ENCODE measurements at places on chromosomes 2 and 18.

DNA sequence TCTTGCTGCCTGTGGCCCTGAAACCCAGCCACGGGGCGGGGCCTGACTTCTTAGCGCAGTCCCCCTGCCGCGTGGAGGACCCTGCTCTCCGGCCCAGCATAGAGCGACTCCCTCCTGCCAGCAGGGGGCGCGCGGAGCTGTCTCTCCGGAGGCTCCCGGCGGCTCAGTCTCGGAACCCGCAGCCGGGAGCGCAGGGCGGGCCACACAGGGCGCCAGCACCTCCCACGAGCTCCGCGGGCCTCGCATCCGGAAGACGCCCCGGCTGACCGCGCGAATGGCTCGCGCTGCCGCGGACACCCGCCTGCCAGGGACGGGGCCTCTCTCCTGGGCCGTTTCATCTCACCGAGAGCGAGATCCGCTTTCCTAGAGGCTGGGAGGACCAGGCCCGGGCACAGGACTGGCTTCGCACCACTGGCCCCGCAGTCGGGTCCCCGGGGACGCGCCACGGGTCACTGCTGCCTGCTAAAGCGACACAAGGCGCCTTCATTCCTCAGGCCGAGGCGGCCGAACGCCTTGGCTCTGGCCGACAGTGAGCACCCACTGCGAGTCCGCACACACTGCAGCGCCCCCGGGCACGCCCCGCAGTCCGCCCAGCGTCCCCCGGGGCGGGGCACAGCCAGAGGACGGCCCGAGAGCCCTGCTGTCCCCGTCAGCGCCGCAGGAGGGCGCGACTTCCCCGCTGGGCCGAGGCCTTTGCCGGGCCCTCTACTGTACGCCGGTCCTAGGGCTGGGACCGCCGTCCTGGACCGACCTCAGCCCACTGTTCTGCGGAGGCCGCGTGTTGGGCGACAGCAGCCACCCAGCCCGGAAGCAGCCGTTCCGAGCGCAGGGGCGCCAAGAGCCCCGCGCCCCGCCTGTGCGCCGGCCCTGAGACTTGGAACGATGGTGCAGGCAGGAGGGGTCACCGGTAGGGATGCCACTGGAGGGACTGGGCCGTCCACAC is 39.0 kb upstream of the ARHGEF4 start:
- DNase-seq, result peak; percentile 75

- DNase-seq, result peak; percentile 50
These were observed 14.1 kb upstream of the ZSWIM2 start for GRCh38 chr2:186862869-186863709.

- DNase-seq, result no peak
These were observed 1474.0 kb upstream of the ACVR2A start for GRCh38 chr2:146370826-146371225.

DNA sequence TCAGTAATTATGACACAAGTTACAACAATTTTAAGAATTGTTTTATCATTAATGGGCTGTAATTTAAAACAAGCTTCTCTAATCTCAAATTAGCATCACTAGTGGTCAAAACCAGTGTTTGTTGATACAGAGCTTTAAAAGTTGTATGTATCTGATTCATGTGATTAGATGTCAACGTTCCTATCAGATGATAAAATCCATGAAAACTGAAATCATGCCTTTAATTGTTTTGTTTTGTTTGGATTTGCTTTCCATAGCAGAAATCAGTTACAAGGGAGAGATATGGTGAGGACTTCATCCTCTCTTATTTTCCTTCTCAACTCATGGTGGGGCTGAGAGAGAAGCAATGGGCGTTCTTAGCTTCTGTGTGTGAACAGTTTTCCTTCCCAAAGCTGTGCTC is 469.6 kb downstream of the PID1 start:
- DNase-seq, result no peak

DNA sequence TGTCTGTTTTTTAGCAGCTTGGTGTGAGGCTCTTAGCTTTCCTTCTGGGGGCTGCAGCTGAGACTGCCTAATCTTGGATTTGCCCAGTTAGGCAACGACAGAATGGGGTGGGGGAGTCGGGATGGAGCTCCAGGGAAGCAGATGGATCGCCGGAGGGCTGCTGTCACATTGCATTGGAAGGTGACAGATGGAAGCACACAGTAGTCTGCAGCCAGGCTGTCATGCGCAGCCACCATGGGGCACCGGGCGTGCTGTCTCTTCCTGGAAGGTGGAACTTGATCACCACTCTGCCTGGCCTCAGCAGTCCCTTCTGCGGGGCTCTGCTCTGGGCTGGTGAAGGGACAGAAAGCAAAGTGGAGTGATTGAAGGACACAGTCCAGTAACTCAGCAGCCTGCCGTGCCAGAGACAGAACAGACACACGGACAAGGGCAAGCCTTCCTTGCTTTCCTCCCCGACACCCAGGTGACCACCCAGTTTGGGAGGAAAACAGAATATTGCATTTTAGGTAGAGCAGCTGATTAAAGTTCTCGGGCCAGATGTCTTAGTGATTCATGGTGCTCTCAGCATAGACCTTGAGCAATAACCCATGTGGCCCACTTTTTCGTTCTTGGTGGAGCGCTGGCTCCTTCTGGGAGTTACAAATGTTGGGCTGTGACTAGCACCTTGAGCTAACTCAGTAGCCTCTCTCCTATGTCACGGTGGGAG is 40.9 kb downstream of the RNF144A start:
- no peak for DNase-seq

DNA sequence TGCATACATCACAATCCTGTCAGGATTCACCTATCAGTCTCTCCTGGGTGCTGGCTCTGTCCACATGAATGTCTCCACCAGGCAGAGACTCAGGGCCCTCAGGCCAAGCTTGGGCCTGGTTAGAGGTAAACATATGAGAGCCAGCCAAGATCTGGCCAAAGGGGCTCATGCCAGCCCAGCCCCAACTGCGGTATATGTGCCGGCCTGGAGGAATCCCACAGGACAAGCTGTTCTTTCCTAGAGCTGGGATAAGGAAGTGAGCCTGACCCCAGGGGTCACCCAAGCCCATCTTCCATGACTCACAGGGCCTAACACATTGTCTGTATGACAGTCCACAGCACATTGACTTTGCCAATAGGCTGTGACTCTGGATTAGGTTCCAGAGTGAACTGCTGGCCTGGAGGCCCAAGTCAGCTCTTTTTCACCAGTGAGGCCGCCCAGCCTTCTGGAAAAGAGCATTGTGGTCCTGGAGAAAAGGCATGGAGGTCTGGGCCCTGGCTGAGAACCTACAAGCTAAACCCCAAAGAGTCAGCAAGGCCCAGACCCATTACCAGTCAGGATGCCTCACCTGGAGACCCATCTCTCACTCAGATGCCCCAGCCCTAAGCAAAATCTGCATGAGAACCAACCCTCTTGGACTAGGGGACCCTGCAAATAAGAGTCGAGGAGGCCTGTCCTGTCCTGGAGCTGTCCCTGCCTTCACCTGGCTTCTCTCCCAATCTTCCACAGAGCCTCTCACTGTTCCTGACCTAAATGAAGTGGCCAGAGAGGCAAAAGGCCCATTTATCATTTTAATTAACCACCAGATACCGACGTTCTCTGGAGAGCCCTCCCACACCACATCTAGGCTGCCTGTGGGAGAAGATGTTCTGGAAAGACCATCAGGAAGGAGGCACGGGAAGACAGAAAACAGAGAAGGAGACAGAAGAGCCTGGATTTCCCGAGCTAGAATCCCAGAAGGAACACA is 120.9 kb upstream of the PKDCC start:
- DNase-seq, result no peak

GRCh38 chr18:76260941-76261472 is 234.0 kb downstream of the ZNF516 start:
- DNase-seq, result no peak

DNA sequence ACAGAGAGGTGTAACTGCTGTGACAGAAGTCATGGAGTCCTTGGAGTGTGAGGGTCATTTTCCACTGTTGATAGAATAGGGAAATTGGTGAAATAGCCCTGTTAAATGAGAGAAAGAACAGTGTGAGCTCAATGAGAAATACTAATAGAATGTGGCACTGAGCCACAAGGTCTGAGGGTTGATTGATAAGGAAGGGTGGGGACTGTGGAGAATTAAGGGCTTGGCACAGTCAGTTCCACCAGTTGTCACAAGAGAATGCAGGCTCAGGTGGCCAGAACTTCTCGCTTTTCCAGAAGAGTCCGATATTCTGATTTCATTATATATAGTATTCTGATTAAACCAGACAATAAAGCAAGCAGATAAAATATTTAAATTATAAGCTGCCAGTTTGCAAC is 9.1 kb upstream of the IL1RN start:
- no peak for DNase-seq

DNA sequence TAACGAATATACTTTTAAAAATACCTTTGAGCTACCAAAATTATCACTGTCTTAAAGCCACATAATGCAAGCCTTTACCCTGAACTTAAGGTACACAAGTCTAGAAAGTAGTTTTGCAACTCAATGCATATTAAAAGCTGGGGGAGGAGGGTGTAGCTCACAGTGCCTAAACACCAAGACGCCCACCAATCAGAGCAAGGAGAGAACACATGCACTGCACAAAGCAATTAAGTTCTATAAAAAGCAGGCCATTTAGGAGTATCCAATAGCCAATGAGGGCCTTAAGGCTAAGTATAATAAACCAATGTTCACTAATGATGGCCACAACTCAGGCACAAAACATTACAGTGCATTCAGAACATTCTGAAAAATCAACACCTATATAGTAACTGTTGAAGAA is 16.2 kb downstream of the TRIP12 start:
- no peak for DNase-seq

GRCh38 chr2:168850846-168851245 is 39.4 kb downstream of the SPC25 start:
- DNase-seq, result no peak

DNA sequence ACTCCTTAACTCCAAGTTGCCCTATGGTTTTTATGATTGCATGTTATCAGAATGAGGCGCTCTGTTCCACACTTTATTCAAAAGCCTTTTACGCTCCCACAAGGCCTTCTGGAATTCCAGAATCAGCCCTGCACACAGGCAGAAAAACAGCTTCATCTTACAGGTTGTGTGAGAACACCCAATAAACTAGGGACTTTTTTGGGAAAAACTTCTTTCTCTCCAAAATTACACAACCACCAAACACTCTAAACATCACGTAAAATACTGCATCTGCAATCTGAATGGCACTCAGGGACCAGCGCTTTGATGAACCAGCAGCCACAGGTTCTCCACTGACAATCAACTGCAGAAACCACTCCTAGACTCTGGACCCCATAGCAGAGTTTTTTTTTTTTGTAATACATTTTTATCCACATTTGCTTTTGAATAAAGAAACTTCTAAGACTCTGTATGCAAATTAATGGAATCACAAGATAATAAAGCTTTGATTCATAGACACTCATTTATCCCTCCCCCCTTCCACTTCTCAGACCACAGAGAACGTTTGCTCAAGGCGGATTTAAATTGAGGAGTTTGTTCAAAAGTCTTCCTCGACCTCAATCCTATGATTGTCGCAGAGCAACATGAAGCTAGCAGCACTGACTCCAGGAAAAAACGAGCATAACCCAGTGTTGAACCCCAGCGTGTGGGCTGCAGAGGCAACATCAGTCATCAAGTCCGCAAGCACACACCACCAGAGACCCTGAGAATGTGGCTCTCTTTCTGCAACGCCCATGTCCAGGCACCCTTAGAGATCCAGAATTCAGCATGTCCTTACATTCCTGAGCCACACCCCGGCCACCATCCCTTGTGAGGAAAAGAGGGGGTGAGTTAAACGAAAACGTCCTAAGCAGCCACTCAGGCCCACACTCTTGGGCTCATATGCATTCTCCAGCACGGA is 116.5 kb downstream of the MBP start:
- no peak for DNase-seq

- DNase-seq, result no peak
These were observed 79.3 kb upstream of the SCN7A start for GRCh38 chr2:166573391-166573790.

GRCh38 chr2:120005834-120006521 is 6.9 kb upstream of the EPB41L5 start:
- no peak for DNase-seq

GRCh38 chr2:48449073-48449840 is 80.7 kb upstream of the STON1 start:
- DNase-seq, result no peak

DNA sequence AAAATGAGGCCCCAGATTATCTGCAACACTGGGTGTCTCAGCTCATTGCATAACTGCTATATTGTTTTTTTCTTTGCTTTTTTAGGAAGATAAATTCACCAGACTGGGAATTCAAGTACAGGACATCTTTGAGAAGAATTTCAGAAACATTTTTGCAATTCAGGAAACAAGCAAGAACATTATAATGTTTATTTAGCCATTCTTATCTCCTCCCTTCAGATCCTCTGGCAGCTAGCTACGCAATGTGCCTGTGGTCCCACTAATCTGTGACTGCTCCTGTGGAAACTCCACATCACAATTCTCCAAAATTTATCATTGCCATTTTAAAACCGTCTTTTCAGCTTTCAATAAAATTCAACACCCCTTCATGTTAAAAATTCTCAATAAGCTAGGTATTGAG is 126.8 kb downstream of the SP100 start:
- DNase-seq, result no peak

GRCh38 chr18:31731628-31732027 is 29.1 kb downstream of the SLC25A52 start:
- DNase-seq, result no peak

DNA sequence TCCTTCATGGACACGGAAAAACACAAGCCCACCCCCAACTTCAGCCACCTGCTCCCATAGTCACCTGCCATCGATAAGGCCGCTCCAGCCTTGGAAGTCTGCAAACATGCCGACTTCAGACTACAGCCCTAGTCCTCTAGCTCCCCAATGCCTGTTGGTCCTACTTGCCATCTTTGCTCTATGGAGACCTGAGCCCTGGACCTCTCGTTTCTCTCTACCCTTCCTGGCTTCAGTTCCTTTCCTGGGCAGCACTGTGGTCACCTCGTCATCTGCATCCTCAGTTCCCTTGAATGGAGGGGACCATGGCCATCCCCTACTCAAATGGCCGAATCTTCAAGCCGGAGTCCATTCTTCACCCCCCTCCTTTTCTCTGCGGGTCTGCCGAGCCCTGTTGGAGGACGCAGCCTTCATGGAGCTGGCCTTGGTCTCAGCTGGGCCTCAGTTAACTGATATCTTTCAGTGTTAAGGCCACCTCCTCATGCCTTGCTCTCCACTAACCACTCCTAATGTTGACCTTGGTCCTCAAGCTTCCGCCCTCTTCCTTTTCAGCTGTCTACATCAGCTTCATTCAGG is 47.7 kb upstream of the GBX2 start:
- no peak for DNase-seq

GRCh38 chr2:224613543-224614286 is 28.6 kb upstream of the CUL3 start:
- no peak for DNase-seq

DNA sequence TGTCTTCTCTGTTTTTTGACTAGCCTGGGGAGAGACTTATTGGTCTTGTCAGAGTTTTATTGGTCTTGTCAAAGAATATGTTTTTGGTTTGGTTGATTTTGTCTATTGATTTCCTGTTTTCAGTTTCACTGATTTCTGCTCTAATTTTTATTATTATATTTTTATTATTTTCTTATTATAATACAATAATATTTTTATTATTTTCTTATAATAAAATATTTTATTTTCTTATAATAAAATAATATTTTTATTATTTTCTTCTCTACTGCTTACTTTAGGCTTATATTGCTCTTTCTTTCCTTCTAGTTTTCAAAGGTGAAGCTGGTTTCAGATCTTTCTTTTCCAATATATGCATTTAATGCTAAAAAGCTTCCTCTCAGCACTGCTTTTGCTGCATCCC is 62.0 kb downstream of the TRAPPC12 start:
- DNase-seq, result no peak

- no peak for DNase-seq
These were observed 100.9 kb downstream of the WDSUB1 start for GRCh38 chr2:159185401-159186130.

GRCh38 chr18:79962835-79963657 is 1.4 kb upstream of the HSBP1L1 start:
- no peak for DNase-seq

Measured in NCI-H1105 treated with DMSO at 0.1 percent for 48 hours (cell line).